Umbilical cord (tissue), 2 donors: ENCODE measurements at places on chromosomes 2 and 18. TPM values are rescaled to one million over a fixed set of nuclear protein-coding genes. Genes with fewer than 3 reads are reported as not detected.
A peak's percentile ranks its signal among the peaks of the same experiment; 100 is the strongest.

KIF5C gene
- total RNA-seq: 4.3 TPM

PLEK gene
- 22.9 TPM for total RNA-seq

SCTR gene
- 1.9 TPM for total RNA-seq

RAB10 gene
- 64.8 TPM for total RNA-seq

LRP2 gene
- total RNA-seq: 0.72 TPM

CRIM1 gene
- 344 TPM for total RNA-seq

NXPH2 gene
- not detected for total RNA-seq

POTEC gene
- 0.72 TPM for total RNA-seq

RBM43 gene
- 11.3 TPM for total RNA-seq

SIGLEC15 gene
- total RNA-seq: 1.2 TPM

DNA sequence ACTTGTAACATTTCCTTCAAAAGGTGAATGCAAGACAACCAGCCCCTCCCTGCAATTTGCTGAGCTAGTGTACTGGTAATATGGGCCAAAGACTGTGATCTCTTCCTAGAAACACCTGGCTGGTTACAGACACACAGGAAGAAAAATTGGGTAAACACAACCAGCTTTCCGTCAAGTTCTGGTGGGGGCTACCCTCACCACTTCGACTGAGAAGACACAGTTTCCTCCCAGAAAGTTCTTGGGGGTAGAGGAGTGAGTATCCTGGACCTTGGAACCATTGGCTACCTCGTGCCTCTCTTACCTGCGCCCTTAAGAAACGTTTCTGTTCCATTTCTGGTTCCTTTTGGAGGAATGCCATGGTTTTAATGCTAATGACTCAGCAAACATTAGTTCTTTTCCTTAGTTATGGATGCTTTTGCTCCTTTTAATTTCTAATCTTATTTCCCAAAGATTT lies 120.9 kb upstream of the DLX2 start:
- DNase-seq: no peak

- DNase-seq: no peak
These were observed 75.4 kb downstream of the CSRNP3 start for GRCh38 chr2:165544897-165545296.

DNA sequence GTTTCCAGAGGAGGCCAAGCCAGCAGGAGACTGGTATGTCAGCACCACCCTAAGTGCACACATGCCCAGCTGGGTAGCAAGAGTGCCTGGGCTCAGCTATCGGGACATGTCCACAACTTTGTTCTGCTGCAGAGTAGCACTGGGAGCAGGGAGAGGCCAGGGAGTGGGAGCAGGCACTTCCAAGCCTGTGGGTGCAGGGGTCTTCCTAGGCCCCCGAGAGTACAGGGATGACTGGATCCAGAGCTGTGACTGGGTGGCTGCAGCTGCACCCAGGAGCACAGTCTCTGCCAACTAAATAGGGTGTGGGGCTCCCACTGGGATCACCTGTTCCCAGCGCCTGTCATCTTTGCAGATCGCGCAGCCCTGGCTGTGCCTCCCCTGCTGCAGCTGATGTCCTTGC lies 256.0 kb upstream of the HNMT start:
- DNase-seq: no peak

- DNase-seq: no peak
These were observed 18.4 kb downstream of the MXD1 start for GRCh38 chr2:69933254-69933828.

- no peak for DNase-seq
These were observed 4.9 kb upstream of the ADGRF3 start for GRCh38 chr2:26351375-26352090.

- no peak for DNase-seq
These were observed 29.3 kb downstream of the MRPL19 start for GRCh38 chr2:75675908-75676307.

DNA sequence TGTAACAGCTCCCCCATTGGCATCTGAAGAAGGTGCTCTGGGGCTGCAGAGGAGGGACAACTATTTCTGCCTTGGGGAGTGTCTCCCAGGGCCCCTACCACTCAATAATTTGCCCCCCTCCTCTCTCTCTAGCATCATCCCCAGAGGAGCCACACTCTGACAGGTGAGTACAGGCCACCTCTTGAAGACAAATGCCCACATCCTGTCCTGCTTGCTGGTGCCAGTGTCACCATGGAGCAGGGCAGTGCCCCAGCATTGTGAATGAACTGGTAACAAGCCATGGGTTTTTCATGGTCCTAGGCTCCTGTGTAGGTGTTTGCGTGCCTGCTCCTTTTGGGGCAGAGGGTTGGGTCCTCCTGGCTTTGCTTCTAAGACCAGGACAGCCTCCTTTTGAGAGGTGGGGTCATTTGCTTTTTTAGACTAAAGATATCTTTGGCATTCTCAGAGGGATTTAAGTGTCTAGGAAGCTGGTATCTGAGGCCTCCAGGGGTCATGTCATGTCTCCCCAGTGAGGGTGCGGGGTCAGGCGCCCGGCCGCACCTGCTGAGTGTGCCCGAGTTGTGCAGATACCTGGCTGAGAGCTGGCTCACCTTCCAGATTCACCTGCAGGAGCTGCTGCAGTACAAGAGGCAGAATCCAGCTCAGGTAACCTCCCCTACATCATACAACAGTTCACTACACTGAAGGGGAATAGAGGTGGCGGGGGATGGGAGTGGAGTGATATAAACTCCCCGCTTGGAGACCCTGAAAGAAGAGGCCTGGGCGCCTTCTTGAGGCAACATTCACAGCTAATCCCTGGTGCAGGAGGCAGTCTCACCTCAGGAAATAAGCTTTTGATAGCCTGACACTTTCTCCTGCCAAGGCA lies 1.8 kb downstream of the RETREG2 start:
- DNase-seq: no peak

DNA sequence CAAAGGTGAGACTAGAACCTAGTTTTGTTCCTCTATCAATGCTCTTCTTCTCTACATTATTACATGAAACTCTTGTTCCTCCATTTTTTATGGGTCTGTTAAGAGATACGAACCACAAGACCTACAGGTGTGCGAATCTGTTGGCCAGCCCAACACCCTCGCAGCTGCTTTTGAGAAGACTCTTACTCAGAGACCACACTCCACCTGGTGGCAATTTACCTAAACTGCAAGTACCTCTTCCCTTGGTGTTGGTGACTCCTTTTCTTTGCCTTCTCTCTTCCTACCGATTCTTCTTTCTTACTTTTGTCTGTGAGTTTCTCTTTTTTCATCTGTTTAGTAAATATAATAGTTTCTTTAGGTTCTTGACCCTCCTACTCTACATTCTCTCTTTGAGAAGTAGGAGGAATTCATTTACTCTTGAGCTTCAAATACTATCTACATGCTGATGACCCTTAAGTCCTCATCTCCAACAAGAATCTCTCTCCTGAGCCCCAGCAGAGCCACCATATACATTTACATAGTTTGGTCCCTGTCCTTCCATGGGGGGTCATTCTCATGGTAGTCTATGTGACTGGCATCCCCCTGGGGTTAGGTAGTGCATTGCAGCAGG lies 81.8 kb upstream of the GAREM1 start:
- DNase-seq: peak; percentile 33

GRCh38 chr2:68943581-68944568 lies 8.8 kb downstream of the GKN2 start:
- DNase-seq: peak; percentile 78

DNA sequence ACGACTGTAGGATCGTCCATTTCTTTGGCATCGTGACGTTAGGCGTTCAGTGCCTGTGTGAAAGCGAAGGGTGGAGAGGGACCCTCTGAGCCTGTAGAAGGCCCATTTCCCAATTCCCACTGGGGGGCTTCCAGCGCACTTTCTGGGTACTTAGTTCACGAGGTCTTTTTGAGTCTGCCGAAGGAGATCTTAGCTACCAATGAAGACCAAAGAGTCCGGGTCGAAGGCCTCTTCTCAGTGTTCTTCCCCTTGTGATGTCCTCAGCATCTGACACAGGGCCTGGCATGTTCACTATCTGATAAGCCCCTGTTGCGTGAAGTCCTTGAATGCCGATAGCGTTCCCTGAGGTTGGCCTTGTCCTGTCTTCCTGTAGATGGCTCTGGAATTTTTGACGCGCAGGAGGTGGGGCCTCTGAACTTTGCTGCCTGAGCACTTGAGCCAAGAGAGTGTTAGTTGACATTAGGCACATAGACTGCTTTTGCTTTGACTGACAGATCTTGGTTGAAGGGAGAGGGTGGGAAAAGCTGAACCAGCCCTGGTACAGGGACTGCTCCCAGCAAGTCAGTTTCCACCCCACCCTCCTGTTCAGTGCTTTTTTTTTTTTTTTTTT lies 52.8 kb downstream of the LDLRAD4 start:
- DNase-seq: peak; percentile 36

- no peak for DNase-seq
These were observed 114.6 kb downstream of the ACVR1 start for GRCh38 chr2:157761520-157761919.

DNA sequence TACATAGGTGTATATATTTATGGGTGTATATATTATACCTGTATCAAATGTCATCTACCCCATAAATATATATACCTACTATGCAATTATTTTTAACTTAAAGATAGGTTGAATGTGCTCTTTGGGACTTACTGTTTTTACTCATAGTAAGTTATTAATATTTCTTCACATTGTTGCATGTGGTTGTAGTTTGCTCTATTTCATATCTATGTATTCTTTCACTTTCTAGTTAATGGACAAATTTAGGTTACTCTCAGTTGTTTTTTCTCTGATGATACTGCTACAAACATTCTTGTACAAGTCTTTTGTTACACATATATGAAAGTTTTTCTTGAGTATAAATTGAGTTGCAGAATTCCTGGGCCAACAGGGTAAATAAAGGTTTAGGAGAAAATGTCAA lies 601.8 kb upstream of the ID2 start:
- DNase-seq: no peak

DNA sequence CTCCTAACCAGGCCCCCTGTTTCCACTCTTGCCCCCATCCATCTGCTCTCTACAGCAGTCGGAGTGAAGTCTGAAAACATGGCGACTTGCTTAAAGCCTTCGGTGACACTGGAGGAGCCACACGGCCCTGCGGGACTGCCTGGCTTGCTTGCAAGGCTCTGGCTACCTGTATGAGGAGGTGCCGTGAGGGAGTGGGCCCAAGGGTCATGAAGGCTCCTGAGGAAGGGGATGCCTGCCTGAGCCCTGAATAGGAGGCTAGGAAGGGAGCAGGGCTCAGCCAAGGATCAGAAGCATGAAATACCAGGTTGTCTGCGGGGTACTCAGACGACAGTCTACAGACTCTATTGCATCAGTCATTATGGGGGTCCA lies 75.4 kb downstream of the EMX1 start:
- DNase-seq: no peak

GRCh38 chr2:73970850-73971471 lies 13.7 kb upstream of the TET3 start:
- peak; percentile 65 for DNase-seq

DNA sequence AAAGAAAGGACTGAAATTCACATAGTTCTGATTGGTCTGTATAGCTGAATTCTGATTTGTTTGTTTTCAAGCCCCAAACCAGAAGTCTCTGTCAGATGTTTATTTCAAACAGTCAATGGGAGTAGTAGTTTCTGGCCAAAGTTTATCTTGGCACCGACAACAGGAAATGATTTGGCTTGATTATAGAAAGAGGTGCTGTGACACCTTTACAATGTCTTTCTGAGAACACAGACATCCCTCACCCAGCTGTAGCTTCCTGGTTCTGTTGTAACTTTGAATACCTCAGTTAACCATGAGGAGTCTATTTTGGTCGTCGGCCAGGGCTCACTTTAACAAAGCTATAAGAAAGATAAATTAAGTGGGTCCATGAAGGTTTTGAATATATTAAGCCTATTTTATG lies 545.0 kb upstream of the ZNF804A start:
- DNase-seq: no peak

DNA sequence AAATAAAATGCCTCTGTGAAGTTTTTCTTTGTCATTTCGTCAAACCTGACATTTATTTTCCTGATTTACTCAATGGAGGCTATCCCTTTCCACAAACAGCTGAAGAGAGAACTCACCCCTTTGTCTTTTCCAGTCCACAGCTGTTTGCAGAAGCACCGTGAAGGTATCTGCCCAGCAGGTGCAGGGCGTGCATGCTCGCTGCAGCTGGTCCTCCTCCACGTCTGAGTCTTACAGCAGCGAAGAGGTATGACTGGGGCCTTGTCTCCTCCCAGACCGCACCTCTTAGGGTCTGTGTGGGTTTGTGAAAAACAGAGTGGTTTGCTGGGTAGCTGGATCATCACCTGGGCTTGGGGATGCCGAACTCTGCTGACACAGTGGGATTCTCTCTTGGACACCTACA lies 9.7 kb downstream of the SPP2 start:
- no peak for DNase-seq

GRCh38 chr18:57885931-57886330 lies 82.8 kb upstream of the ATP8B1 start:
- no peak for DNase-seq

DNA sequence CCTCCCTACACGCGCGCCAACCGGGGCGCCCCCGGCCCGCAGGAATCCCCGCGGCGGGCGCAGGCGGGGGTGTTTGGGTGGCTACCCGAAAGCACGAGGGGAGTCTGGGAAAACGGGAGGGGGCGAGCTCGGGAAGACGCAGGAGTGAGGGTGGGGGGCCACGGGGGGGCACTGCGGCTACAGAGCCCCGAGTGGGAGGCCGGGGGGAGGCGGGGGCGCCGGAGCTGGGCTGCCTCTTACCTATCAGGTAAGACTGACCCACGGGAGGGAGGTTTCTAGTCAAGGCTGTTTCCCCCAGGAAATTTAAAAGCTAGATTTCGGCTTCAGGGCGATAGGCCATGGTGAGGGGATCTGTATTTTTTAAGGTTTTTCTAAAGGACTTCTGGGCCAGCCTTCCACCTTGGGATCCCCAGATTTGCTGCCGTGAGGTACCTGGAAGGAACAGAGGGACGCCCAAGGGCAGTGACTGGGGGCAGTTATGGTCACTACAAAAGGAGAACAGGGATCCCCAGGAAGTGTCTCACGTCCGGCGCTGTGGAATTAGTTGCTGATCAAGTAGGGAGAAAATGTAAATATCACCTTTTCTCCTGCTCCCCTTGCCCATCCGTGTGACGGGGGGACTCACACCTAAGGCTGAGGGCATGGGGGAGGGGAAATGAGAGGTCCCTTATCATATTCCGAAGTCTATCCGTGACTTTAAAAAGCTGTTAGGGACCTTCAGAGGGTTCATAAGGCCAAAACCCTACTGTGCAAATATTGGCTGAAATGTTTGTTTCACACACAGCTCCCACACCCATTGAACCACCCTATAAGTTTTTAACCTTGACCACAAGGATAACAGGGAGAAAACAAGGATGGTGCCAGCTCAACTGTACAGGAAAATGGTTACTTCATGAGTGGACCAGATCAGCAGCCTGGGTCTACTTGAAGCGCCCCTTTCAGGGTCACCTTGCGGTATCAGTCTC lies 638 bp upstream of the IRS1 start:
- peak; percentile 34 for DNase-seq

- DNase-seq: no peak
These were observed 26.5 kb downstream of the FIGN start for GRCh38 chr2:163709270-163709669.

GRCh38 chr2:96832408-96832753 lies 11.4 kb downstream of the ANKRD23 start:
- DNase-seq: no peak

- DNase-seq: no peak
These were observed 61.0 kb downstream of the TRAPPC12 start for GRCh38 chr2:3440477-3440876.

DNA sequence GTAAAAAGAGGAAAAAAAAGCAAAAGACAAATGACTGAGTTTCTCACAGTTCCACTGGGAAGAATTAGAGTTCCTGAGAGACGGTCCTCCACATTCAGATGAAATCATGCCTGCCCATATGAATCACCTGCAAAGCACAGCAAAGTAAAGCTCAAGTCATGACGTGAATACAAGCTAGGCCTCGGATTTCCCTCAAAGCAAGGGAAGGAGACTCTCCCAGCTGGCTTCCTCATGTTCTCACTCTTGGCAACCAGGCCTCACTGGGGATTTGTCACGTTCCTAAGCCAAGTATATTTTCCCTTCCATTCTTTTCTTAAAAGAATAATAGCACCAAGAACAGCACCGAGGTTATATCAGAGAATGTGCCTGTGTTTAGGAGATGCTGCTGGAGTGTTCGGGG lies 47.0 kb downstream of the CYP27C1 start:
- peak; percentile 77 for DNase-seq
